GM18507 (cell line): ENCODE measurements at places on chromosomes 7 and 10.

DNA sequence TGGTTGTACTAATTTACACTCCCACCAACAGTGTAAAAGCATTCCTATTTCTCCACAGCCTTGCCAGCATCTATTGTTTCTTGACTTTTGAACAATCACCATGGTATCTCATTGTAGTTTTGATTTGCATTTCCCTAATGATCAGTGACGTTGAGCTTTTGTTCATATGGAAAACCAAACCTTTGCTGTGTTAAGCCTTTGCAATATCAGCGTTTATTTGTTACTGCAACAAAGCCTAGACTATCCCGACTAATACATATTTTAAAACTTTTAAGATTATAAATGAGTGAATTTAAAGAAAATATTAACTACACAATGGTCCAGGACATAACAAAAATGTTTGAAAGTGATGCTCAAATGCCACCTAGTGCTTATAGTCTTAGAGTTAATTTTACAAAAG, 26.6 kb downstream of the TRIL start:
- no peak for DNase-seq

GRCh38 chr7:120108376-120108775, 164.6 kb upstream of the KCND2 start:
- DNase-seq = no peak

- DNase-seq = no peak
Measured at GRCh38 chr10:24465891-24466818, 257.2 kb downstream of the KIAA1217 start.

- DNase-seq = no peak
Measured at GRCh38 chr10:80416479-80417098, 8.2 kb downstream of the PRXL2A start.

DNA sequence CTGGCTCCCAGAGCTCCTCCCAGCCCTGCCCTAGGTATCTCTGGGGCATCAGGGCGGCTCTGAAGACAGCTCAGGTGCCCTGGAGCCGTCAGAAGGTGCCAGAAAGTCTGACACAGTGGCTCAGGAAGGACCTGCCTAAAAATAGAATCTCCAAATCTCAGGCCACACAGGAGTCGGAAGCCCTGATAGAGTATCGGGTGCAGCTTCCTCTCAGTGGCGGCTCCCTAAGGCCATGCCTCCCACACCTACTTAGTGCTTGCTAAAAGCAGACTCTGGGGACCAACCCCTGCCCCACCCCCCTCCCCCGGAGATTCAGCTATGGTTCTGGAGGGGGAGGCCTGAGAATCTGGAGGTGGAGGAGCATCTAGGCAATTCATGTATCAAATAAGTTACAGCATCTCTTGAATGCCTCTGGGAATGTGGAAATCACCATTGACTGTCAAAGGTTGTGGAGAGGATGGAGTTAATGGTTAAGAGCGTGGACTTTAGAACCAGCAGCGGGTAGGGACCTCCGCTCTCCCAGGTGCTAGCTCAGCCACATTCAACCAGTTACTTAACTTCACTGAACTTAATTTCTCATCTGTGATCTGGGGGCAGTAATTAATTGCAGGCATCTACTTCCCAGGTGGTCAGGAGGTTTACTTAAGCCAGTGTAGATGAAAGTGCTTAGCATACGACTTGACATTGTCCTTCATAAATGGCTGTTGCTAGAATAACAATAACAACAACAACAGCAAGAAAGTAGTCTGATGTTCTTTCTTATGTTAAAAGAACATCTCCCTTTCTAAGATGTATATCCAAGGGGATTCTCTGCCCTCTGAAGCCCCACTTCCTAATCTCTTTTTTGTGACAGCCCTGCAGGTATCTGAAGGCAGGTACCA, 38.6 kb upstream of the MXI1 start:
- no peak for DNase-seq

GRCh38 chr10:112448888-112449287, 1.9 kb downstream of the VTI1A start:
- no peak for DNase-seq

DNA sequence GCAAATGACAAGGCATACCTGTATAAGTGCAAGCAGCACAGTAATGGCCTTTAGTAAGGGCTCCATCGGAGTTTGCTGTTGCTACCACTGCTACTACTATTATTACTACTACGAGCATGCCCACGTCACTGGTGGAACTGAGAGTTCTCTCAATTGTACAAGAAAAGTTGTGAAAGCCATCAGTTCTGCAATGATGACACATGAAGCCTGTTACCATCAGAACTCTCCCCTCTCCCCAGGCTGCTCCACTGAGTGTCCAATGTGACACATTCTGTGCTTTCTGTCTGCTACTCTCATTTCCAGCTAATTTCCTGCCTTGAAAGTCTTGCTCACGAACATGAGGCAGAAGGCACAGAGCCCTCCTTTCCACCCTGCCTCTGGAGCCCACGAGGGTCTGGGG, 263.2 kb upstream of the MGMT start:
- no peak for DNase-seq

DNA sequence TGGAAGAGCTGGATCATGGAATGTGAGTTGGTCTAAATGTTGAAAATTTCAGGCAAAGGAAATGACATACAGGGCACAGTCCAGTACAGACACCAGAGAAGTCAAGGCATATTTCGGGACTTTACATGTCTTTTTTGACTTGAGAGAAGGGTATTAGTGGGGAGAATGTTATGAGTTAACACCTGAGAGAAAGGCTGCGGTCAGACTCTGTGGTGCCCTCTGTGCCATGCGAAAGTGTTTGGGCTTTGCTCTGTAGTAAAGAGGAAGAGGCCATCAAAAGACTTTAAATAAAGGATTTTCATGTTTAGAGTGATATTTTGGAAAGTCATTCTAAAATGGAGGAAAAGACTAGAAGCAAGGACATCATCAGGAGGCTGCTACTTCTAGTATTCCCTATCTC, 607.4 kb downstream of the CCSER2 start:
- DNase-seq = no peak

- DNase-seq = no peak
Measured at GRCh38 chr10:58856508-58857240, 319.8 kb upstream of the PHYHIPL start.

DNA sequence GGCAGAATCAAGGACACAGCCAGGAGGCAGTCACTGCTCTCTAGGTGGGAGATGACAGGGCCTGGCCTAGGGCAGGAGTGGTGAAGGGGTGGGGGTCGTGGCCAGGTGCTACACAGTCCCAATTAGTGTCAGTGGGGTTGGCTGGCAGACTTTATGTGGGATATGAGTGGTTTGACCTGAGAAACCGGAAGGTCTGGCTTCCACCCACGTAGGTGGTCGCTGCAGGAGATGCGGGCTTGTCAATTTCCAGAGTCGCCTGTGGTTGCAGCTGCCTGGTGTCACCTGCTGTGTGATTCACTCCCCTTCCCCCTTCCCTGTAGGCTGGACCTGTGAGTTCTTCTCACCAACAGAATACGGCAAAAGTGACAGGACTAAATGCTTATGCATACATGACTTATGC, 124.3 kb downstream of the KLF6 start:
- DNase-seq = no peak

DNA sequence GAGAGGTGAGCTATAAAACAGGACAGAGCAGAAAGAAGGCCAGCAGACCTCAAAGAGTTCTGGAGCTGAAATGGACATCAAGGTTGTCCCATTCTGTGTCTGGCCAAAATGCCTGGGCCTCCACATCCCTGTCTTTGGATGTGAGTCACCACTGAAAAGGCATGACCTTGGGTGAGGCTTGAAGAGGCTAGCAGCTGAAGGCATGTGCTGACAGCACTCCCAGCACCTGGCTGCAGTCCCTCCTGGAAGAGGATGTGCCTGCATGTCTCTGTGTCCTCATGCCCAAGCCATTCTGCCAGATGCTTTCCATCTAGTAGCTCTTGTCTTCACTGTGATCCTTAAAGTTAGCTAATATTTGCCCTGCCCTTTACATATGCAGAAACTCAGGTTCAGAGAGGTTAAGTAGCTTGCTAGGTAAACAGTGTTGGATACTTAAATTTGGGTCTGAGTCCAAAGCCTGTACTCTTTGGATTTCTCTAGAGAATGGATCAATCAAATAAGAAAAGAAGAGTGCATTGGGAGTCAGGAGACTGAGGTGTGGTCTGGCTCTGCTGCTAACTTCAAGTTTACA, 35.8 kb downstream of the HECW1 start:
- no peak for DNase-seq

DNA sequence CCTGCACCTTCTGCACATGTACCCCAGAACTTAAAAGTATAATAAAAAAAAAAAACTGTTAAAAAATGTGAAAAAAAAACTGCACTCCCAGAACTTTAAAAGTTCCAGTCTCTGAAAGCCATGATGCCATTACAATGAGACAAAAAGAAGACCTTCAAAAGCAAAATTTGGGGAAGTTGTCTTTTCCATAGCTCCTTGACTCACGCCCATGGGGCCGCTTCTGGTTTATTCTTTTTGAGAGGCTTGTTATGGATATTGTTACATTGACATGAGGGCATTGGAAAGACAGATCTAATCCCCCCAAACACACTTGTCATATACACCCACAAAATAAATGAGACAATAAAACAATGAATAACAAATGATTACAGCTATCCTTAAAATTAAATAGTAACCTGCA, 798 bp downstream of the BLNK start:
- DNase-seq = no peak

- no peak for DNase-seq
Measured at GRCh38 chr7:4733936-4734528, 41.4 kb upstream of the AP5Z1 start.

- DNase-seq = no peak
Measured at GRCh38 chr7:140732416-140732815, 35.9 kb downstream of the NDUFB2 start.

- DNase-seq = no peak
Measured at GRCh38 chr7:141695803-141696289, 6.1 kb downstream of the DENND11 start.

- no peak for DNase-seq
Measured at GRCh38 chr10:16626697-16627096, 105.0 kb upstream of the C1QL3 start.

DNA sequence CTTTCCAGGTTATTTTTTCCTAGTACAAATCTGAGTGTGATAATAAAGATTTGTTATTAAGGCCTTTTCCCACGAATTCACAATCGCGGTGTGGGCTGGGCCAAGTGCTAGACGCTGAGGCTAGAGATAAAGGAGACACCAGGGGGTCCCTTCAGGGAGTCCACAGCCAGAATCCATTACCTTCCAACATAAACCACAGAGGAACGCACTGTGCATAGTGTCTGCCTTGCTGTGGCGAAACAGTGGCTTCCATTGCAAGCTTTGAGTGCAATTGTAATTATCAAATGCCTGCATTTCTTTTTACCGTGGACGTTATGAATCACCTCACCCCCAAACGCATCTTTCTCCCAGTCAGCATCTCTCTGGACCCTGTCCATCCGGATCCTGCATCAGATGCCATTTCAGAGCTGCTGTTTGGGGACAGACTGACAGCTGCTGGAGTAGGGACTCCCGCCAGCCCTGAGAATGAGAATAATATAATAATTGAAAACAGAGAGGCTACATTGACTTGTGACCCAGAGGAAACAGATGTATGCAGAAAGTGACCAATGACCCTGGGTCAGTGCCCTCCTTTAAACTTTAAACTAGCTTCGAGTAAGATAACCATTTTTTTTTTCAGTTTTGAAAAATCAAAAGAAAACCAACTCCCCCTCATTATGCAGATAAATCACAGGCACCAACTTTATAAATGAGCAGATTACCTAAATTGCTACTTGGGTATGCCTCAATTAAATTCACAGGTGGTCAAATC, 456.2 kb upstream of the NRP1 start:
- DNase-seq = no peak

DNA sequence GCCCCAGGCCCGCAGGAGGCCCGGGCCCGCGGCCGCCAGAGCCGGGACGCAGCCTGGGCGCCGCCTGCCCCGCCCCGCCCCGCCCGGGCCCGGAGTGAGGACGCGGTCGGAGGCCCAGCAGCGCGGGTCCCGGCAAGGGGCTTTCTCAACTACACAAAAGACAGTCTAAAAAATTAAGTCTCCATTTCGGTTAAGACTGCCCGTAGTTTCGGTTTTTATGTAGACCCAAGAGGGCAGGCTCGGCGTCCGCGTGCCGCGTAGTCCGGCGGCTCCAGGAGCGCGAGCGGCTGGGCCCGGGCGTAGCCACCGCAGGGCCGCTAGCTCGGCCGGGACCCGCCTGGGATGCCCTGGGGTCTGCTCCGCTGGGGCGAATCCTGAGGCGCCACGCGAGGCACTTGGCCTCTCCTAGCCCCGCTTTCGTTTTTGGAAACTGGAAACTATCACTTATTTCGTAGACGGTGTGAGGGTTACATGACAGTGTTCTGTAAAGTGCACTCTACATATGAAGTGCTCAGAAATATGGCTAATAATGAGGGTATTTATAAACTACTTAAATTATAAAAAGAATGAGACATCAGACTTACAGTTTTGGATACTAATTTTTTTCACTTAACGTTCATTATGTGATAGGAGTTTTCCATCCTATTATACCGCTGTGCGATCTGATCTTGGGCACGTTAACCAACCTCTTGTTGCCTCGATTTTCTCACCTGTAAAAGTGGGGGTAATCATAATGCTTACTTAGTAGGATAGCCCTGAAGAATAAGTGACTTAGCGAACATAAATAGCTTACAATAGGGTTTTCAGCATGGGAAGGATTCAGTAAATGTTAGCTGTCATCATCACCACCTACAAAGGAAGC, 573 bp downstream of the BLVRA start:
- peak; percentile 25 for DNase-seq

DNA sequence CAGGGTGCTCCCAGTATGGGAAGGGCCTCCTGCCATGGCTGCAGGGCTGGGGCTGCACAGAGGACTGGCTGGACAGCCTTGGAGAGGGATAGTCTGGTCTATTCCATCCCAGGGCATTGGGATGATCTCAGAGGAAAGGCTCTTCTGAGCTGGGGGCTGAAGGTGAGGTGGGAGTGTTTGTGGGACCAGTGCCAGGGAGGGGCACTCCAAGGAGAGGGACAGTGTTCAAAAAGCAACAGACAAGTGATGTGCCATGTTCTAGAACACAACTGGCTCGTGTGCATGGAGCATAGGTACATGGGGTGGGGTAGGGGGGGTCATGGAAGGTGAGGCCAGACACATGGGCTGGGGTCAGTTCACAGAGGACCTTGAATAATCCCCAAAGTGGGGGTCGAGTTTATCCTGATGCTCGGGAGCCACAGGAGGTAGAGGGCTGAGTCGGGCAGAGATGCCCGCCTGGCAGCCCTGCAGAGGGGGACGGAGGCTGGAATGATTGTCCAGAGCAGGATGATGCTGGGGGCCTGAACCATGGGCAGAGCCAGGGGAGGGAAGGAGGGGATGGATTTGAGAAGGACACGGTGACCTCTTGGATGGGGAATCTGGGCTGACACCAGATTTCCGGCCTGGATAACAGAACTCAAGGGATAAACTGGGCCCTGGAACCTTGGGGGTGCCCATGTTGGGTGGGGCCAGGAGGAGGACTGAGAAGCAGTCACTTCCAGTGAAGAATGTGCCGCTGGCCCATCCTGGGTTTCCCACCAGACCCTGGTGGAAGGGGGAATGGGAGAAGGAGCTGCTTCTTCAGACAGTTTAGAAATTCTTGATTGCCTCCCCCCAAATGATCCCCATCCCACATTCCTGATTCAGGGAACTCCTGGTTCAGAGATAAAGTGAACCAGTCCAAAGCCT, 50.4 kb downstream of the NEURL1 start:
- DNase-seq = no peak
